MV-4-11 (cell line): ENCODE measurements at places on chromosomes 6 and 20.

DNA sequence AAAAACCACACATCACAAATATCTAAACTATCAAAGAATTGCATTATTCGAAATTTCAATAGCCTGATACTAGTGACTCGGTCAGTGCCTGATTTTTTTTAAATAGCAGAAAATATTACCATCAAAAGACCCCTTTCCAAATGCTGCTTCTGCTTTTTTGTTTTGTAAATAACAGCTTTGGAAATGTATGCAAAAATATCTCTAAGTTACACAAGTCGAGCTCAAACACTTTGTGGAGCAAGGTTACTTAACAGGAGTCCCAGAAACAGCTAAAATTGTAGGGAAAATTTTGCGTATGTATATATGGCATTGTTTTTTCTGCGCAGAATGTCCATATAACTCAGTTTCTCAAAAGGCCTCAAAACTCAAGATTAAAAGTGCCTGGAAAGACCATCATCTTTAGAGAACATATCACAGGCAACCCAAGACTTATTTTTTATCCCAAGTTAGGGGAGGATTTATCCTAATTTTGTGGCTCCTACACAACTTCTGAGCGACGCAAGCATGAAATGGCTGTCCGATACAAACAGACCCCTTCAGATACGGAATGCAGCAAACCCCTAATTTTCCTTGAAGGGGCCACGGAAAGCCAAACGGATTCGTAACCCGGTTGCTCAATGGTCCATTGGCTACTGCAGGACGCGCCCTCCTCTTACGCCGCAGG, 1.3 kb downstream of the CEP85L start:
- DNase-seq, result no peak

DNA sequence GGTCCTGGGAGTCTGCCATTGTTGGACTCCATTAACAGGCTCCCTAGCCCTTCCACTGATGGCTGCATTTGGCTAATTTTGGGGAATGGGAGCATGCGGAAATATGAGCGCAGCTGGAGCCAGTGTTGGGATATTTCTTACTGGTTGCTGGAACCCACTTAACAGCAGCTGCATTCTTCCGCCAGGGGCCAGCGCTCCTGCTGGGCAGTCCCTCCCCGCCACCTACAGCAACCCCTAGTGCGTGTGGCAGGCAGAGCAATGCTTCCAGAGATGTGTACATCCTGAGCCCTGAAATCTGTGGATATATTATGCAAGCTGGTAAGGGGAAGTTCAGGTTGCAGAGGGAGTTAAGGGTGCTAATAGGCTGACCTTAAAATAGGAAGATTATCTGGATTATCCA, 16.4 kb downstream of the CST8 start:
- DNase-seq, result no peak

GRCh38 chr6:89610149-89610642, 28.4 kb downstream of the LYRM2 start:
- DNase-seq, result peak; percentile 52

- no peak for DNase-seq
Observed at GRCh38 chr6:107083047-107083768, 32.1 kb downstream of the BEND3 start.

DNA sequence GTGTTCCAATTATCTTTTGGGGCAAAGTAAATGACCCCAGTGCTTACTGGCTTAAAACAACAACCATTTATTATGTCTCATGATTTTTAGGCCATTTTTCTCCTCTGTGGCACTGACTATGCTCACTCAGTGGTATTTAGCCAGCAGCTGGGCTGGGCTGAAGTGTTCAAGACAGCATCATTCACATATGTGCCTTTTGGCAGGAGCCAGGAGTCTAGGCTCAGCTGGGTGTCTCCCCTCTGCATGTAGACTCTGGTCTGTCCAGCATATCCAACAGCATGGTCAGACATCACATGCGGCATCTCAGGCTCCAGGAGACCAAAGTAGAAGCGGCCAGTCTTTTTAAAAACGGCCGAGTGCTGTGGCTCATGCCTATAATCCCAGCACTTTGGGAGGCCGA, 120.3 kb upstream of the TOP1 start:
- no peak for DNase-seq

DNA sequence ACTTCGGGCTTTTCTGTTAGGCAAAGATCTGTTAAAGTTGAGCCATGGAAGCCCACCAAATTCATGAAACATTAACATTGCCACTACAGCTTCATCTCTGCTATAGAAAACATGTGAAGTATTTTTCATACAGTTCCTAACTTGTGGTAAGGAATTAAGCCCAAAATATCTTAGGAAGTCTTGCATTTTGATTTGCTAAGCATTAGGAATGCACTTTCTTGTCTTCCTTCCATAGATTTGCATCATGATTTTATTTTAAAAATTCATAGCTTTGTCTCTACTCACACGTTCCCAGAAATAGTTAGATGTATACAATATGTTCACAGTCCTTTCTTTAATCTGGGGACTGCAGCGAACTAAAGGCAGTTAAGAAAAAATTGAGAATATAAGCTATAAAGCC, 325.6 kb downstream of the CENPW start:
- DNase-seq, result no peak

DNA sequence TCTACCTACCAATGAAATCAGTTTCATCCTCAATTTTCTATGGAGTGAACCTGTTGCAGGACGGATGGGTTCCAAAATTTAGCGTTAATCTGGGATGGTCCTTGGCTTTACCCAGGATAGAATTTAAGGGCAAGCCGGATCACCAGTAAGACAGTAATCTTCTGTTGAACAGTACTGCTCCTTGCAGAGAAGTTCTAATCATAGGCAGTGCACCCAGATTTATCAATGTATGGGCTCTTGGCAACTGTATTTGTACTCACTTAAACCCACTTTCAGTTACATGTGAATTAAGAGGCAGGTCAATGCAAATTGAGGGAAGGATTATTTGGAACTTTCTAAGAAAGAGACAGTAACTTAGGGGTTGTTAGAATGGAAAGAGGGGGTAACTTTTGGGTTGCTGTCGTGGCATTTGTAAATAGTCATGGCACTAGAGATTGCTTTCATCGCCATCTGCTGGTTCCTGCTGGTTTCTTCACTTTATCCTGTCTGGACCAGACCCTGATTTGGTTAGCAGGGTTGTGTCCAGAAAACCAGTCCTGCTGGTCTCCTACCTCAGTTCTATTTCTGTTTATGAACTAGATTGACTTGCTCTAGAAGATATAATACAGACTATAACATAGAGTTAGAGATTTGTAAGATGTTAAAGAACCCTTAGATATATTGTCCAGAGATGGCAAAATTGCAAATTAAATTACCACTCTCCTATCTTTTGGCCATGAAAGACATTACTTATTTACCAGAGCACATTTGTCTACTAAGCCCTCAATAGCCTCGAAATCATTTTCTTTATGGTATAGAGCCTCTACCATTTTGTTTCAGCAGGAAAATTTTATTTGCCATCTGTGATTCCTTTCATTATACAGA, 646.3 kb downstream of the UTRN start:
- DNase-seq, result peak; percentile 32

DNA sequence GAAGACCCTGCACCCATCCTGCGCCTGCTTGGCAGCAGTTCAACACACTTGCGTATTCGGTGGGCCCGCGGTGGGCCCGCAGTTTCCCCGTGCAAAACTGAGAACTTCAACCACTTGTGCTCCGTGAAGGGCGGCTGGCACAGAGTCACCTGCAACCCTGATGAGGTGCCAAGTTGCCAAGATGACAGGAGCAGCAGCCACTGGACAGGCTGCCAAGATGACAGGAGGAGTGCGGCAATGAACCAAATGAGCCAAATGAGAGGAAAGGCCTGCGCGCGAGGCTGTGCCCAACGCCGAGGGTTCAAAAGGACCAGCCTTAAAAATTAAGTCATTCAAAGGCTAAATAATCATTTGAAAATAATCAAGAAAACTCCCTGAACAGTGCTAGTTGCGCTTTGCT, 20.1 kb downstream of the DIDO1 start:
- no peak for DNase-seq

DNA sequence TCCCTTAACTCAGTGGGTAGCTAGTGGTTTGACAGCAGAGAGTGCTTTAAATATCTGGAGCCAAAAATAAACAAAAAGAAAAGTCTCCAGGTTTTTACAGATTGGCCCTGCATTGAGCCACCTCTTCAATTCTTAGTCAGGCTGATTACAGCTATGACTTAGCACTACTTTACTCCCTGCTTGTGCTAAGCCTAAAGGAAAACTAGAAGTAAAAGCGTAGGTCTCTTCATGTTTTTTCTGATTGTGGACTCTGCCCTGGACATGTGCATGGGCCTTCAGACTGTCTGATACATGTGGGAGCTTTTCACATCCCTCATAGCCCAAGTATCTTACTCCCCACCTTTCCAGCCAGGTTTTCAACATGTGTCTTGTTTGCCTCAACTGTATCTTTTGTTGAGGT, 33.3 kb downstream of the KPNA5 start:
- no peak for DNase-seq

GRCh38 chr6:84424956-84425355, 197.5 kb upstream of the CEP162 start:
- no peak for DNase-seq

- DNase-seq, result no peak
Observed at GRCh38 chr20:32560989-32561830, 23.9 kb downstream of the NOL4L start.

GRCh38 chr6:13303668-13304017, 24.7 kb downstream of the TBC1D7 start:
- DNase-seq, result peak; percentile 65

DNA sequence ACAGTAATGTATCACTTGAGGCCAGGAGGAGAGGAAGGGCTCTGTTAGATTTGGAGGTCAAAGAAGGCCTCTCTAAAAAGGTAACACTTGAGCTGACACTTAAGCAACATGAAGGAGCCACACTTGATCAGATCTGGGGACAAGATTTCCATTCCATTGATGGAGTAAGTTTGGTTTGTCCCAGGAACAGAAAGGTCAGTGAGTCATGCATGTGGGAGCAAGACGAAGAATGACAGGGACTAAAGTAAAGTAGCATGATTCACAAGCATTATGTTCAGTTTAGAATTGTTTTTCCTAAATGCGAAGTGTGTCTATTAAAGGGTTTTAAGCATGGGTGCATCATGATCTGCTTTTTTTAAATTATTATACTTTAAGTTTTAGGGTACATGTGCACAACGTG, 47.4 kb downstream of the COL21A1 start:
- DNase-seq, result no peak

DNA sequence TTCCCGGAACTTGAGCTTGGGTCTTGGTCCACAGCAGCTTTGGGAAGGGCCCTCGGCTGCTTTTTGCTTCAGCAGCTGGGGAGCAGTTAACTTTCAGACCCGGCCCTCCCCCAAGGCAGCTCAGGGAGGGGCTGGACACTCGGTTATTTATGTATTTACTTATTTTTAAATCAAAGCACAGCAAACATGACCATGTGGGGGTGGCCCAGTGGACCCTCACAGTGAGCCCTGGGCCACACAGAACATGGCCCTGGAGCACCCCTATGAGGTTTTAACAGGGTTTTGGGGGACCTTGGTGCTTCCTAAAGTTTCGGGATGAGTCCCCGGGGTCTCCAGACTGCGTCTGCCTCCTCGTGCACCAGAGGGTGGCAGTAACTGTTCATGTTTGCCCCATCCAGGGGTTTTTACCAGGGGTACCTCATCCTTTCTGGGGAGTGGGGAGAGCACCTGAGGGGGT, 26.6 kb upstream of the NPBWR2 start:
- DNase-seq, result no peak

DNA sequence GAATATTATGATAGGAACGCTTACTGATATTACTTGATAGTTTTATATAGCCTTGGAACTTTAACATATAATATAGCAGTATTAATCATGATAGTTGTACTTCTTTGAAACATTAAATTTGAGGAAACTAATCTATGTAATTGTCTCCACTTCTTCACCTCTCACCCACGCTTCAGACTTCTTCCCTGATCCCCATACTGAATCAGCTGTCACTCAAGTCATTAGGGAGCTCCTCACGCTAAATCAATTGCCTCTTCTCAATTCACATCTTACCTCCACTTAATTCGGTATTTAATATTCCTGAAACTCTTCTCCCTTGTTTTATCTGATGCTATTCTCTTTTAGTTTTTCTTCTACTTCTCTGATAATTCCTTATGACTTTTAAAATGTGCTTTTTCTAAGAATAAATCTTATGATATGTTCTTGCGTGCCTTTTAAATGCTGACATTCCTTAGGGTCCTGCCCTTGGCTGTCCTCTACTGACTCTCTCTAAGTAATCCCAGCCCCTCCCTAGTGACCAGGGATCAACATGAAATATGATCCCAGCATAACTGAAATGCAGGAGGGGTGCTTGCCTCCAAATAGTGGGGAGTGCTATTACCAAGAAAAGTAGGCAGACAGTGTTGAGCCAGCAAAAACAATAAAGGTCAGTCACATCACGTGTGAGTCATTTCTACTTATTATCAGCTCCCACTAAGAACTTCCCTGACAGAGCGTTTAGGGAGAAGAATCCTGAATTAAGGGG, 9.9 kb downstream of the ANKRD66 start:
- DNase-seq, result no peak

- peak; percentile 89 for DNase-seq
Observed at GRCh38 chr20:48901326-48901725, 20.2 kb upstream of the ARFGEF2 start.

GRCh38 chr20:15742627-15743026, 830.6 kb downstream of the KIF16B start:
- DNase-seq, result no peak

DNA sequence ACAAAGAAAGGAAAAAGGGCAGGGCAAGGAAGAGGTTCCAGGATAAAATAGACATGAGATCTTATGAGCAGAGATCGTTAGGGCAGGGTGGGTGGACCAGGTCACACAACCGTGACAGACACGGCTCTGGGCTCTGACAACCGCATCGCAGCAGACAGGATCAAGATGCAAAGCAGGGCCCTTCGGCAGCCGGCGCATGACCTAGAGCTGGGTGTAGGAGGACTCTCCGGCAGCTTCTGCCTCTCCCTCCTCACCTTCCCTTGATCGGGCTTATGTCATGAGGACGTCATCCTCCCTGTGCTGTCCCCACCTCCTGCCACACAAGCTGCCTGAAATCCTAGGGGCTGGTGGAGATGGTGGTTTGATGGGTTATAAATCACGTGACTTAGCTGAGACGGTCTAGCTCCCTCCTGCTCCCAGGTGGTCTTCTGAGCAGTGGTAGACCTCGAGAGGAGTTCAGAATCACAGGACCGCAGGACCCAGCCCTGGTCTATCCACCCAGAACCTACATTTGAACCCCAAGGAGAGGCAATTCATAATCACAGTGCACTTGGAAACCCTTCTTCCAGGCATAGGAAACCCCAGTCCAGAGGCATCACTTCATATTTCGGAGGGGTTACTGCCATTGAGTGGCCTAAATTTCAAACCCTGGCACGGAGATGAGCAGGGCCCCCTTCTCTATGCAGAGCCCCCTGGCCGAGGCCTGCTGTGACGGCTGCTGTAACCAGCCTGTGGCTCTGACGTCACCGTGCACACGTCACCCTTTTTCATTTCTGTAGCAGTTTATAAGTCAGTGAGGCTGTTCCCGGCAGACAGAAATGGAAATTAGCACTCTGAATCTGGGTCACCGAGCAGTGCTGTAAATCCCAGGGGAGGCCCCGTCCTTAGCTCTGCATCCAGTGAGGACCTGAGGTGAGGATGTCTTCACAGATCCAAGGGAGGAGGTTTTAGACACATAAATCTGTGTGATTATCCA, 8.7 kb upstream of the CCR6 start:
- no peak for DNase-seq
